ENCODE measurements at places on chromosomes 3 and 15.

DNA sequence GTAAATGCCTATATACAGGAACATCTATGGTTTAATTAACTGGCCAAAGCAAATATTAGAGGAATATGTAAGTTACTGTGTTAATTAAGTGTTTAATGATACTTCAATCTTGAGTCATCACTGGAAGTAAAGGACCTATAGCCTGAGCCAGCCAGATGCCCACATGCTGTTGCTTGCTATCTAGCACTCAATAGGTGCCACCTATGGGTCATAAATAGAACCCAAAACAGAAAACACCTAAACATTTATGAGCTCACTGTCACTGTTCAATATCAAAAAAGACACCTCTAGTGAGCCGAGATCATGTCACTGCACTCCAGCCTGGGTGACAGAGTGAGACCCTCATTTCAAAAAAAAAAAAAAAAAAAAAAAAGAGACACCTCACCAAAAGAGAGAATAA lies 48.4 kb upstream of the IP6K2 start:
- H3K4me3 ChIP-seq: no peak overlapping the region
- DNase-seq: no peak
- no peaks in the 10 kb centered on the region for H3K27me3 ChIP-seq
- H3K36me3 ChIP-seq: peaks cover 52% of the 10 kb centered on the region

DNA sequence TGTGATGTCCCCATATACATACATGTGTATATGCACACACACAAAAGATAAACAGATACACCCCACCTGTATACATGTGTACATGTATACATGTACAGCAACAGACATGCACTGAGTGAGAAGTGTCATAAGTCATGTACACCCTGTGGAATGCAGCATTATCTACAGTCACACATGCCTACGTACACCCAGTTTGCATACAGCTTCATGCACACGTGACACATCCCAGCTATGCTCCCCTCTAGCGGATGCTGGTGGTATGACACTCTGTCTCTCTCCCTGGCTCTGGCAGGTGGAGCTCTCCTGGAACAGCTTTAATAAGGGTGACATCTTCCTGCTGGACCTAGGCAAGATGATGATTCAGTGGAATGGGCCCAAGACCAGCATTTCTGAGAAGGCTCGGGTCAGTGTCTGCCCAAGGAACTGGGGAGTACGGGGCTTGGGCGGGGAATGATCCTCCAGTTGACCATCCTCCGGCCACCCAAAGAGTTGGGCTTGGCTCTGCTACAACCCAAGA lies 6.3 kb downstream of the VILL start:
- H3K27ac ChIP-seq: no peak overlapping the region
- peaks cover 18% of the 10 kb centered on the region for H3K36me3 ChIP-seq
- no peaks in the 10 kb centered on the region for H3K27me3 ChIP-seq
- H3K4me3 ChIP-seq: no peak overlapping the region
- peaks cover 46% of the 10 kb centered on the region for H3K4me1 ChIP-seq

GRCh38 chr3:59411186-59411585 lies 361.4 kb upstream of the CFAP20DC start:
- H3K27ac ChIP-seq: no peak overlapping the region
- no peaks in the 10 kb centered on the region for H3K36me3 ChIP-seq
- DNase-seq: no peak
- no peaks in the 10 kb centered on the region for H3K4me1 ChIP-seq

- peaks cover 16% of the 10 kb centered on the region for H3K36me3 ChIP-seq
- peaks cover 11% of the 10 kb centered on the region for H3K4me1 ChIP-seq
- no peak for DNase-seq
- no peaks in the 10 kb centered on the region for H3K27me3 ChIP-seq
- no peak overlapping the region for H3K4me3 ChIP-seq
Observed at GRCh38 chr3:133593243-133593642, 19.8 kb downstream of the CDV3 start.

DNA sequence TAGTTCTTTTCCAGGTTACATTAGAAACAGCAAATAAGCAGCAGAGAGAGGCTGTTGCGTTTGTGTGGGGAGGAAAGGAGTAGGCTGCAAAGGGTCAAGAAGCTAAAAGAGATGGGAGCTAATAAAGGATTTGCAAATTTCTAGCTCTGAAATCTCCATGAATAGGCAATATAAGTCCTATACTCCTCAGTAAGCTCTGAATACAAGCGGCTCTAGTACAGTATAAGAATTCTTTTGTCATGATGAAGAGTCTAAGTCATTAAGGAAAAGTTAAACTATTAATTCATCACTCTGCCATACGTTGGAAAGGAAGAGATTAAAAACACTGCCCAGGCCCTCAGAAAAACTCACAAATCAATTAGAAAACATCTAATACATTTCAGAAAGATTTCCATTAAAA lies 59.3 kb downstream of the CEP152 start:
- H3K27ac ChIP-seq: no peak overlapping the region
- no peaks in the 10 kb centered on the region for H3K4me1 ChIP-seq
- H3K36me3 ChIP-seq: peaks cover 12% of the 10 kb centered on the region
- H3K4me3 ChIP-seq: no peak overlapping the region
- H3K27me3 ChIP-seq: no peaks in the 10 kb centered on the region

GRCh38 chr3:25479727-25480010 lies 51.6 kb downstream of the RARB start:
- no peak overlapping the region for H3K4me3 ChIP-seq
- DNase-seq: no peak
- no peaks in the 10 kb centered on the region for H3K27me3 ChIP-seq
- no peaks in the 10 kb centered on the region for H3K4me1 ChIP-seq
- no peak overlapping the region for H3K27ac ChIP-seq

DNA sequence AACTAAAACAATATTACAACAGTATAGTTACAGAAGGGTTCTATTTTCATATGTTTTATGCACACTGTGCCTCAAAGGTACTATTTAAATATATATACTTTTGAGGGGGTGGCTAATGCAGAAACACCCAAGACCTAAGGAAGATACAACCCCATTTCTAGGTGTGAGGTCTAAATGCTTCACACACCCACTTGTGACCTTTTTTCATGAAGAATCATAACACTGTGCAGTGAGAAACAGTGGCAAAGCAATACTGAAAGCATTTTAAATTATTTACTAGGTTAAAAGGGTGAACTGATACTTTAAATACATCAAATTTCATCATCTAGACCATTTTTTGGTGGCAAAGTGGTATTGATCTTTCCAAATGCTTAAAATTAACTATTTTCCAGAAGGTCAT lies 67.4 kb downstream of the SATB1 start:
- DNase-seq: no peak
- H3K4me3 ChIP-seq: no peak overlapping the region
- no peaks in the 10 kb centered on the region for H3K27me3 ChIP-seq
- no peaks in the 10 kb centered on the region for H3K4me1 ChIP-seq
- peaks cover 7% of the 10 kb centered on the region for H3K36me3 ChIP-seq

DNA sequence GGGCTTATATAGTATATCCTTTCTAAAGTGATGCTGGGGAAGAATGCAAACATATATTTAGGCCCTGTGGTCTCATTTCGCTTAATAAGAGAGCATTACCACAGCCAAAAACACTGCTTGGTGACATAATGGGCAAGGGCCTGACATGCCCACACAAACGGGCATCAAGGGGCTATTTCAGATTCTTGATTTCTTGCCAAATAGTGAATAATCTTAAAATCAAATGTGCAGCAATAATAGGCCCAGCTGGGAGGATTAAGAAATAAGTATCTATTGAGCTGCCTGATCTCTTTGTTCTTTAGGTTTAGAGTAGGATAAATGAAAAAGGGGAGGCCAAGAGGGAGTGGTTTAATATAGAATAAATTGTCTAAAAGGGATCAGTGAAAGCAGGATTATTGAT lies 241.0 kb upstream of the GBE1 start:
- no peaks in the 10 kb centered on the region for H3K36me3 ChIP-seq
- H3K27ac ChIP-seq: no peak overlapping the region
- peaks cover 2% of the 10 kb centered on the region for H3K4me1 ChIP-seq
- no peak for DNase-seq

- H3K4me1 ChIP-seq: peaks cover 59% of the 10 kb centered on the region
- H3K4me3 ChIP-seq: peak overlapping the region; percentile 59
- H3K27me3 ChIP-seq: peaks cover 10% of the 10 kb centered on the region
- DNase-seq: peak; percentile 88
- H3K27ac ChIP-seq: peak overlapping the region; percentile 89
Observed at GRCh38 chr15:89812011-89812846, 2.4 kb downstream of the ANPEP start.

- H3K27me3 ChIP-seq: no peaks in the 10 kb centered on the region
- no peak for DNase-seq
- H3K36me3 ChIP-seq: no peaks in the 10 kb centered on the region
- peaks cover 29% of the 10 kb centered on the region for H3K4me1 ChIP-seq
- H3K4me3 ChIP-seq: no peak overlapping the region
Observed at GRCh38 chr3:115081444-115081843, 65.6 kb downstream of the ZBTB20 start.

GRCh38 chr3:42699511-42699971 lies 3.1 kb downstream of the HHATL start:
- no peak overlapping the region for H3K4me3 ChIP-seq
- H3K27me3 ChIP-seq: no peaks in the 10 kb centered on the region
- H3K36me3 ChIP-seq: no peaks in the 10 kb centered on the region
- H3K4me1 ChIP-seq: no peaks in the 10 kb centered on the region
- no peak overlapping the region for H3K27ac ChIP-seq

- H3K27ac ChIP-seq: no peak overlapping the region
- no peak for DNase-seq
- peaks cover 31% of the 10 kb centered on the region for H3K4me1 ChIP-seq
- H3K27me3 ChIP-seq: no peaks in the 10 kb centered on the region
- no peak overlapping the region for H3K4me3 ChIP-seq
Observed at GRCh38 chr15:71683411-71684274, 126.7 kb upstream of the NR2E3 start.

DNA sequence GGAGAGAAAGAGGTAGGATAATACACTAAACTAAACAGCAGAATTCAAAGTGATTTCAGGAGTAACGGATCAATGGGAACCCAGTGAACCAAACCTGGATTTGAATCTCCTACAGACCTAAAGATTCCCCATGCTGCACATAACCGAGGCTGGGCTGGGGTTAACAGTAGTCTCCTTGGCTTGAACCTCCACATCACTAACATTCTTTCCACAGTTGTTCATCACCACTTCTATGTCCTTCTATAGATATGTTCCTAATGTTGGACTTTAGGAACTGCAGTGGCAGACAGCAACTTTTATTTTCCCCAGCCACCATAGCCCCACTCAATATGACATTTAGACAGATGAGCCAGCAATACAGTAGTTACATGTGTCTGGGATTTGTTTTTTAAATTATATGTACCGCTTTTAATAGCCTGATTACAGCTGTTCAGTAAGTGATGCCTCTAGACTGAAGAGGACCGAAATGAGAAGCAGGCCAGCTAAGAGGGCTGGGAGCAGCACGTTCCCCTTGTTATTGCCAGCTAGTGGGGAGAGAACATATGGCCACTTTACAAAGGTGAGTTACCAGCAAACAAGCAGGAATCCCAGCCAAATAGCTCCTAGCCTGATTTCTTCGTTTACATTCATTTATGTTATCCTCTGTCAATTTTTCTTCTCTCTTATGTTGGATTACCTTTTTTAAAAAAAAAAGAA lies 472.6 kb upstream of the CDIN1 start:
- no peaks in the 10 kb centered on the region for H3K27me3 ChIP-seq
- no peak overlapping the region for H3K4me3 ChIP-seq
- peaks cover 7% of the 10 kb centered on the region for H3K4me1 ChIP-seq
- no peak for DNase-seq
- H3K27ac ChIP-seq: no peak overlapping the region

- no peak for DNase-seq
- no peaks in the 10 kb centered on the region for H3K4me1 ChIP-seq
- H3K36me3 ChIP-seq: no peaks in the 10 kb centered on the region
- no peak overlapping the region for H3K4me3 ChIP-seq
Observed at GRCh38 chr3:156160647-156161046, 40.3 kb downstream of the KCNAB1 start.

DNA sequence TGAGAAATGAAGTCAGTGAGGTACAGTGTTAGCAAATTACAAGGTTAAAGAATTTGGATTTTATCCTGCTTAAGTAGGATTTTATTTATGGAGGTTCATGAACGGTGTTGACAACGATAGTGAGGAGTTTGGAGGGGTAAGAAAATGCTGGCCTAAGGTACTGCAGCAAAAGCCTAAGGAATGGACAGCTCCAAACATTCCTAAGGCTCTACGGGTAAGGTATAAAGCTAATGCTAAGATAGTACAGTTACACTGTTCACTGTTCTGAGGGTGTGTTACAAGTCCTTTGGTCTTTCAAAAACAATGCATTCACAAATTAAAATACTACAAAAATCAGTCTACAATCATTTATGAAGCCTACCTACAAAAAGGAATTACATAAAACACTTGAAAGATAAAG lies 7.3 kb downstream of the MTMR10 start:
- H3K4me1 ChIP-seq: peaks cover 59% of the 10 kb centered on the region
- peaks cover 31% of the 10 kb centered on the region for H3K36me3 ChIP-seq
- no peak for DNase-seq
- H3K27ac ChIP-seq: no peak overlapping the region
- H3K27me3 ChIP-seq: no peaks in the 10 kb centered on the region

GRCh38 chr15:99657996-99658395 lies 75.2 kb downstream of the LYSMD4 start:
- no peak overlapping the region for H3K4me3 ChIP-seq
- H3K27ac ChIP-seq: no peak overlapping the region
- H3K4me1 ChIP-seq: no peaks in the 10 kb centered on the region
- H3K27me3 ChIP-seq: no peaks in the 10 kb centered on the region
- peaks cover 5% of the 10 kb centered on the region for H3K36me3 ChIP-seq
- no peak for DNase-seq

DNA sequence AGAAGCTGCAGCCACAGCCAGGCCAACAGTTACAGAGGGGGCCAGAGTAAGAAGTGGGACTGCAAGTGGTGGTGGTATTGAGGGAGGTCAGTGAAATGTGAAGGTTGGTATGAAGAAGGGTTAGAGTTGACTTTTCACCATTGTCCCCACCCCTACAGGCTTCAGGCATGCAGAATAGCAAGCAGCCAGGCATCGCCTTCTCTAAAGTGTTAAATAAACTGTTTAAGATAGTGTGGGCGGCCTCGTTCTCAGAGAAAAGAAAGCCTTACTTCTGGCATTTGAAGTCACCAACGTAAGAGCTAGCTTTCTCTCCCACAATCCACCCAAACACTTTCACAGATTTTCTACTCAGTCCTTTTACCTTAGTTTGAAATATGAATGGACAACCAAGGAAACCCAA lies 230.0 kb upstream of the CTDSPL start:
- H3K27me3 ChIP-seq: no peaks in the 10 kb centered on the region
- no peaks in the 10 kb centered on the region for H3K36me3 ChIP-seq
- no peak overlapping the region for H3K27ac ChIP-seq
- H3K4me1 ChIP-seq: peaks cover 9% of the 10 kb centered on the region

DNA sequence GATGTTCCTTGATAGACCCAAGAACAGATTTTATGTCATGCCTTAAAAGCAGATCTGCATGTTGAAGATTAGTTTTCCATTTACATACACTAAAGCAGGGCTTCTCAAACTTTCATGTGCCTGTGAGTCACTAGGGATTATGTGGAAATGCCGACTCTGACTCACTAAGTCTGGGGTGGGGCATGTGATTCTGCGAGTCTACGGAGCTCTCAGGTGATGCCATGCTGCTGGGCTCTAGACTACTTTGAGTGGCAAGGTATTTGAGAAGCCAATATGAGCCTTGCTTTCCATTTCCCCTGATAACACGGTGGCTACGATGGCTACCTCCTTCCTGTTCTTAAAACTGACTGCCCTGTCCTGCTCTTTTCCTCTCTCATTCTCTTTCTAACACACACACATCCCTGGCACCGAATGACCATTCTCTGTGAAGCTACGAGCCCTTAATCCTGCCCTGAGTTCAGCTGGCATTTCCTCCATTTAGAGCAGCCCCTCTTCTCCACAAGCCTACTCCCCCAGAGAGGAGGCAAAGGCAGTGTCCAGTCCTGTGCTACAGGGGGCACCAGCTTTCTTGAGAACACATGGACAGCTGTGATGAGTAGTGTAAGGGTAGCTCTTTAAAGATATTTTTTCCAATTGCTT lies 39.7 kb upstream of the PYGO1 start:
- DNase-seq: no peak
- H3K27ac ChIP-seq: peak overlapping the region; percentile 40
- no peaks in the 10 kb centered on the region for H3K36me3 ChIP-seq
